ENCODE measurements at places on chromosomes 12 and 14. TPM values are rescaled to one million over a fixed set of nuclear protein-coding genes. Genes with fewer than 3 reads are reported as not detected.

Gene WDHD1
- total RNA-seq = 11.7 TPM

Gene PRKAB1
- 32.6 TPM for total RNA-seq

Gene RNFT2
- 1.8 TPM for total RNA-seq

Gene FOXN4
- 0.06 TPM for total RNA-seq

Gene BHLHE41
- 0.66 TPM for total RNA-seq

Gene TMEM253
- 0.73 TPM for total RNA-seq

Gene TMEM132C
- total RNA-seq = not detected

Gene RNASE7
- not detected for total RNA-seq

Gene TAS2R43
- total RNA-seq = not detected

Gene PRB3
- not detected for total RNA-seq

Gene ZNF605
- 3.6 TPM for total RNA-seq

Gene OVCH1
- not detected for total RNA-seq

Gene TTC8
- total RNA-seq = 40.8 TPM

Gene MSRB3
- total RNA-seq = 24.1 TPM

Gene SYCP3
- total RNA-seq = not detected

Gene RASAL1
- total RNA-seq = 0.45 TPM

Gene PTPRQ
- total RNA-seq = 0.03 TPM

Gene NPFF
- total RNA-seq = not detected

Gene TROAP
- total RNA-seq = 87.2 TPM

Gene CLECL1
- total RNA-seq = not detected

Gene PZP
- not detected for total RNA-seq

Gene MYH6
- total RNA-seq = not detected

Gene TEX22
- 0.19 TPM for total RNA-seq

Gene TOMM20L
- total RNA-seq = not detected

Gene STXBP6
- 1.9 TPM for total RNA-seq

Gene PROX2
- not detected for total RNA-seq

Gene HIP1R
- total RNA-seq = 15.2 TPM

Gene NIN
- 14.8 TPM for total RNA-seq

Gene TAS2R19
- total RNA-seq = not detected

Gene ACOT6
- total RNA-seq = not detected

Gene KRT7
- total RNA-seq = 4,321 TPM

Gene LHX5
- total RNA-seq = not detected

Gene GALNT8
- total RNA-seq = not detected

Gene CHST11
- 34.0 TPM for total RNA-seq

Gene NTN4
- total RNA-seq = 44.5 TPM
